Glutamatergic neuron (in vitro differentiated cells): ENCODE measurements at places on chromosomes 1 and 21. TPM values are rescaled to one million over a fixed set of nuclear protein-coding genes. Genes with fewer than 3 reads are reported as not detected.

The TCEANC2 gene
- total RNA-seq = 10.7 TPM

The KCNA2 gene
- 19.7 TPM for total RNA-seq

The NBPF10 gene
- 0.25 TPM for total RNA-seq

- peaks cover 1% of the 10 kb centered on the region for H3K27me3 ChIP-seq
- peak; percentile 59 for DNase-seq
- H3K36me3 ChIP-seq = peaks cover 18% of the 10 kb centered on the region
- no peak overlapping the region for H3K27ac ChIP-seq
Observed at GRCh38 chr1:19374083-19374801, 62.1 kb downstream of the SLC66A1 start.

- no peak for DNase-seq
- no peaks in the 10 kb centered on the region for H3K4me1 ChIP-seq
- no peak overlapping the region for H3K4me3 ChIP-seq
- H3K27ac ChIP-seq = no peak overlapping the region
Observed at GRCh38 chr1:204041803-204042505, 31.0 kb upstream of the SOX13 start.

GRCh38 chr1:11704194-11704529 is 12.7 kb downstream of the DRAXIN start:
- peak overlapping the region; percentile 24 for H3K27ac ChIP-seq
- no peak for DNase-seq
- peaks cover 38% of the 10 kb centered on the region for H3K4me1 ChIP-seq
- H3K27me3 ChIP-seq = peaks cover 2% of the 10 kb centered on the region
- H3K4me3 ChIP-seq = no peak overlapping the region

The SPRR1A gene
- not detected for total RNA-seq

The CD2 gene
- total RNA-seq = not detected

- no peaks in the 10 kb centered on the region for H3K4me1 ChIP-seq
- no peak overlapping the region for H3K27ac ChIP-seq
- no peak overlapping the region for H3K4me3 ChIP-seq
- H3K27me3 ChIP-seq = no peaks in the 10 kb centered on the region
Observed at GRCh38 chr1:17732475-17732874, 22.7 kb upstream of the ACTL8 start.

DNA sequence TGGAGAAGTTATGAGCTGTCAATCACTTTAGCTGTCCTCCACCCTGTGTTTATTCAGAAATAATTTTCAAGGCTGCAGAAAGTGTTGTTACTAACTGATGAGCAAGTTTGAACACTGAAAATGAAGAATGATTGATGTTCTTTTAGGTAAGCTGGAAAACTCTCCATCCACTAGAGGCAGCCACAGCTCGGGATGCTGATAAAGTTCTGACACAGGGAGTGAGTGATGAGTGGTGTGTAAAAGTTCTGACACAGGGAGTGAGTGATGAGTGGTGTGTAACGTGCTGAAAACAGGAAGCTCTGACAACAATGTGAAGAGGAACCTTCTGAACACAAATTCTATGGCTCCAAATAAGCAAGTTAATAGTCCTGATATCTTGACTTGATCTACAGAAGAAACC is 197.5 kb upstream of the PTBP2 start:
- peaks cover 7% of the 10 kb centered on the region for H3K36me3 ChIP-seq
- no peak overlapping the region for H3K27ac ChIP-seq
- DNase-seq = no peak
- no peaks in the 10 kb centered on the region for H3K27me3 ChIP-seq
- H3K4me3 ChIP-seq = no peak overlapping the region

GRCh38 chr1:202162047-202162417 is 1.6 kb upstream of the PTPN7 start:
- no peak overlapping the region for H3K4me3 ChIP-seq
- H3K27ac ChIP-seq = no peak overlapping the region
- peaks cover 14% of the 10 kb centered on the region for H3K4me1 ChIP-seq
- no peaks in the 10 kb centered on the region for H3K36me3 ChIP-seq

DNA sequence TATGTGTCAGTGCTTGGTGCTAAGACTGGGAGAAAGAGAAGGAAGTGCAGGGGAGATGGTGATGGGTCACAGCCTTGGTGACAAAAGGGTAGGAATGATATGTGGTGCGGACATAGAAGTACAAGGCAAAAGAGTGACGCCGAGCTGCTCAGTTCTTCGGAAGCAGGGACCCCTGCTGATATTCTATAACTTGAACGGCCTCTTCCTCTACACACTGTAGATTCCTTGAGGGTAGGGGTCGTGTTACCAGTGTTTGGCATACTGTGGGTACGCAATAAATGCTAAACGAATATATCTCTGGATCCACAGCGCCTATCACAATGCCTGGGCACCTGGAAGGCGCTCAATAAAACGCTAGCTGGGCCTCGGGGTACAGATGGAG is 488 bp downstream of the DBT start:
- DNase-seq = no peak
- H3K4me3 ChIP-seq = no peak overlapping the region
- no peak overlapping the region for H3K27ac ChIP-seq
- H3K36me3 ChIP-seq = no peaks in the 10 kb centered on the region

GRCh38 chr1:241077386-241078147 is 279.4 kb downstream of the RGS7 start:
- no peak overlapping the region for H3K27ac ChIP-seq
- no peak for DNase-seq
- H3K4me3 ChIP-seq = no peak overlapping the region
- H3K36me3 ChIP-seq = no peaks in the 10 kb centered on the region

GRCh38 chr21:46064870-46065214 is 33.1 kb upstream of the COL6A2 start:
- H3K4me3 ChIP-seq = no peak overlapping the region
- peaks cover 17% of the 10 kb centered on the region for H3K36me3 ChIP-seq
- H3K27me3 ChIP-seq = peaks cover 15% of the 10 kb centered on the region

GRCh38 chr1:91404151-91405012 is at the start of gene HFM1:
Gene HFM1 (minus strand): TSS chr1:91404837. CDS start chr1:91401082, 3,755 bp downstream.
- H3K27me3 ChIP-seq = peaks cover 2% of the 10 kb centered on the region
- peak within 1 kb of the TSS; percentile 94 for H3K27ac ChIP-seq
- H3K36me3 ChIP-seq = no peaks in the 10 kb centered on the region
- DNase-seq = peak; percentile 89
- peak within 1 kb of the TSS; percentile 90 for H3K4me3 ChIP-seq

The KCNC4 gene
- total RNA-seq = 9.7 TPM

DNA sequence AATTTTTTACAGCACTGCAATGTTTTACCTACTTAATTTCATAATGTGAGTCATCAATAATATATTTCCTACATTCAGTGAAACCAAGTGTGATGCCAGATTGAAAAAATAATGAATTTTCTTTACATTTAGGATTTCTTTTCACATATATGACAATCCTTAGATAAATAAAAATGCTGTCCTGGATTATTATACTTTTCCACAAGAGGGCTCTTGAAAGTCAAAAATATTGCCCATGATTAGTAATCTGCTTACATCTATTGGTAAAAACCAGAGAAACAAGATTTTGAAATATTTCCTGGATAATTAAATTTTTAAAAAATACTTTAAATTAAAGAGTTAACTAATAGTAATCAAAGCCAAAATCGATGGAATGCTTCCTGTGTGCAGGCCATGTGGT is 86.8 kb upstream of the PLPPR4 start:
- H3K27me3 ChIP-seq = peaks cover 2% of the 10 kb centered on the region
- no peak overlapping the region for H3K27ac ChIP-seq
- H3K4me1 ChIP-seq = peaks cover 13% of the 10 kb centered on the region
- H3K36me3 ChIP-seq = no peaks in the 10 kb centered on the region
- no peak overlapping the region for H3K4me3 ChIP-seq
- no peak for DNase-seq

DNA sequence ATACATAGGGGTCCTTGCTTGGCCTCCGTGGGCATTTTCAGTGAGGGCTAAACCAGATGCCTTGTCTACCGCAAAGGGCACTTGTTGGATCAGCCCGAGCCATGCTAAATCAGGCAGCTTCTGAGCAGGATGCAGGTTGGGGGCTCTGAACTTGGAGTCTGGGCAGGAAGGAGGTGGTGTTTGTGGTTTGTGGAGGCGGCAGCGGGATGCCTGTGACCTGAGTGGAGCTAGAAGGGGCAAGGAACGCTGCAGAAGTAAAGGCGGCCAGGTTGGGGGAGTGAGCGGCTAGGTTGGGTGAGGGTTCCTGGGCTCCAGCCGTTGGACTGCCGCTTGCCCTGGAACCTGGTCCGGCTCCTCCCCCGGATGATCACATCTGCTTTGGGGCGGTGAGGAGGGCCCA is 183.9 kb downstream of the CAMTA1 start:
- no peaks in the 10 kb centered on the region for H3K36me3 ChIP-seq
- H3K4me1 ChIP-seq = peaks cover 18% of the 10 kb centered on the region
- peaks cover 13% of the 10 kb centered on the region for H3K27me3 ChIP-seq
- no peak for DNase-seq

DNA sequence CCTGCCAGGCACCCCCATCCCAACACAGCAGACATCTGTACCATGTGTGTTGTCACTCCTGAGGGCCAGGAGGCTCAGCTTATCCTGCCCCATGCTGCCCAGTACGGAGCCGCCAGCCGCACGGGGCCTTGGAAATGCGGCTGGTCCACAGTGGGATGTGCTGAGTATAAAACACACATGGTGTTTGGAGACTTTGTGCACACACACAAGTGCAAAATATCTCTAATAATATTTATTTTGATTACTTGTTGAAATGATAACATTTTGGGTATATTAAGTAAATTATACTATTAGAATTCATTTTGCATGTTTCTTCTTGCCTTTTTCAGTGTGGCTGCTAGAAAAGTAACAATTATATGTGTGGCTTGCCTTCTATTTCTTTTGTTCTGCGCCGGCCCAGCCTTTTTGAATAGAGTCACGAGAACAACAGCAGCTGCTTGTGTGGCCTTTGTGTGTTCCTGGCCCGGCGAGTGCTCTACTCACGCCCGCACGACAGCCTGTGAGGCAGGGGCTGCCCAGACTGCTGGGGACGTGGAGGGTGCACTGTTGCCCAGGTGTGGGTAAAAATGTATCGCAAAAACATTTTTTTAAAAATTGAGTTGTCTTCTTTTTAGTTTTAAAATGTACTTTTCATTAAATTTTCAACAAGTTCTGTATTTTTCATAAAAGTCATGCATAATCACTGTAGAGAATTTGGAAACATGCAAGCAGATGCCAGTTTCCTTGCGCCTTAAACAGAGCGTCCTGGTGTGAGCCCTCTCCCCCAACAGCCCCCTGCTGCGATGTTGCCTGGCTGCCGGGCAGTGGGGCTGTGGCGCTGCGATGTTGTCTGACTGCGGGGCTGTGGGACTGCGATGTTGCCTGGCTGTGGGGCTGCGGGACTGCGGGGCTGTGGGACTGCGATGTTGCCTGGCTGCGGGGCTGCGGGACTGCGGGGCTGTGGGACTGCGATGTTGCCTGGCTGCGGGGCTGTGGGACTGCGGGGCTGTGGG is 35.5 kb downstream of the COQ8A start:
- peak overlapping the region; percentile 96 for H3K27ac ChIP-seq
- H3K4me3 ChIP-seq = no peak overlapping the region
- peaks cover 8% of the 10 kb centered on the region for H3K36me3 ChIP-seq
- DNase-seq = no peak
- peaks cover 19% of the 10 kb centered on the region for H3K4me1 ChIP-seq

DNA sequence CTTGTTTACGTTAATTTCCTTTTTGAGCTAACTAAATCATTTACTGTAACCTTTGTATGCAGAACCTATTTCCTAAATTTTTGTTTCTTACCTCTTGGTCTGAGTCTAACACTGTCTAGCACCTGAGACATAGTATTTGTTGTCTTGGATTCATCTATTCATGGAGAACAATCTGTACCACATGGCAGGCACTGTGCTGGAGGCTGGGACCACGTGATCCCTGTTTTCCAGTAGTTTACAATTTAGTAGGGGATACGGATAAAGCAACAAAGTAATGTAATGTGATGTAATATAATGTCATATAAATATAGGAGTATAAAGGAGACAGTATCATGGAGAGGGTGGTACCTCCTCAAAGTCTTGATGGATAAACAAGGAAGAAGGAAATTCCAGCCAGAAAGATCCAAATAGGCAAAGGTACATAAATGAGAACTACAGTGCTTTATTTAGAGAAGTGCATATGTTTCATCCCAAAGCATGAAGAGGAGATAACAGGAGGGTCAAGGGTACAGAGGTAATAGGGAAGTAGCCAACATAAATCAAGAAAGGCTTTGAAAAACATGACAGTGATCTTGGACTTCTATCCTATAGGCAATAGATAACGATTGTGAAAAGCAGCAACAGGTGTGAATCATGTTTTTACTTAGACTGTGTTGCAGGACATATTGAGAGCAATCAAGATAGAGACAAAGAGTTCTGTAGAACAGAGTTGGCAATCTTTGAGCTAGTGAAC is 25.9 kb upstream of the CLCA4 start:
- no peak overlapping the region for H3K27ac ChIP-seq
- no peaks in the 10 kb centered on the region for H3K4me1 ChIP-seq
- no peaks in the 10 kb centered on the region for H3K36me3 ChIP-seq

- no peaks in the 10 kb centered on the region for H3K36me3 ChIP-seq
- H3K4me3 ChIP-seq = no peak overlapping the region
- no peak overlapping the region for H3K27ac ChIP-seq
Observed at GRCh38 chr1:157004806-157005205, 40.7 kb downstream of the ARHGEF11 start.

- H3K27me3 ChIP-seq = peaks cover 3% of the 10 kb centered on the region
- no peaks in the 10 kb centered on the region for H3K4me1 ChIP-seq
- H3K4me3 ChIP-seq = no peak overlapping the region
- H3K36me3 ChIP-seq = no peaks in the 10 kb centered on the region
- DNase-seq = no peak
Observed at GRCh38 chr1:199396456-199396855, 631.1 kb upstream of the NR5A2 start.

DNA sequence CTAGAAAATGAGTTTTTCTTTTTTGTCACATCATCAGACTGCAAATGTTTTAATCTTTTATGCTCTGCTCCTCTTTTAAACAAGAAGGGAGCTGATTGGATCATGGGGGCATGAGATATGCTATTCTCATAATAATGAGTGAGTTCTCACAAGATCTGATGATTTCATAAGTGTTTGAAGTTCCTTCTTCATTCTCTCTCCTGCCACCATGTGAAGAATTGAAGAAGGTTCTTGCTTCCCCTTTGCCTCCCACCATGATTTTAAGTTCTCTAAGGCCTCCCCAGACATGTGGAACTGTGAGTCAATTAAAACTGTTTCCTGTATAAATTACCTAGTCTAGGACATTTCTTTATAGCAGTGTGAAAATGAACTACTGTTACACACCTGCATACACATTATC is 218.2 kb downstream of the NRIP1 start:
- no peak overlapping the region for H3K4me3 ChIP-seq
- no peak for DNase-seq
- no peaks in the 10 kb centered on the region for H3K4me1 ChIP-seq
- no peaks in the 10 kb centered on the region for H3K27me3 ChIP-seq
- H3K36me3 ChIP-seq = peaks cover 18% of the 10 kb centered on the region
- no peak overlapping the region for H3K27ac ChIP-seq

The FALEC gene
- not detected for total RNA-seq

DNA sequence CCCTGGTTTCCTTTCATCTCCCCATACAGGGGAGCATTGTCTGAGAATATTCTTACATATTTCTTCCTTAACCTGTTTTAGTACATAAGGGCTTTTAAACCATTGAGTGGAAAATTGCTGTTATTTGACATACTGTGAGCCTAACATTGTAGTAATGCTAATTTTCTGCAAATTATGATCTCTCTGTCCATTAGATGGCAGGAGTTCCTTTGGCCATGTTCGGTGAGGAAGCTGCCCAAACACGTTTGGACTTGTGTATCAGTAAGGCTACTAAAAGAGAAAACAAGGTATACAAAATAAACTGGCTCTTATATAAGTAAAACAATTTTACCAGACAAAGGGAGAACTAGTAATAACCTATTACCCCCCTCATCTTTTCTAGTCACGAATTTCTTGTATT is 29.2 kb downstream of the CDC7 start:
- H3K27me3 ChIP-seq = peaks cover 2% of the 10 kb centered on the region
- H3K27ac ChIP-seq = no peak overlapping the region
- no peak for DNase-seq
- no peak overlapping the region for H3K4me3 ChIP-seq
